ENCODE measurements at places on chromosomes 7 and 10. TPM values are rescaled to one million over a fixed set of nuclear protein-coding genes. Genes with fewer than 3 reads are reported as not detected.

Gene AQP1
- total RNA-seq = 36.2 TPM

Gene STEAP1
- total RNA-seq = 50.0 TPM

Gene GBX1
- total RNA-seq = not detected

Gene ANXA8
- 1.1 TPM for total RNA-seq

Gene KCNMA1
- total RNA-seq = 52.9 TPM

Gene IFIT1B
- total RNA-seq = under 0.01 TPM
